ENCODE measurements at places on chromosomes 16 and 17.
A peak's percentile ranks its signal among the peaks of the same experiment; 100 is the strongest.

GRCh38 chr17:35895636-35896587 lies 15.8 kb upstream of the CCL5 start:
- DNase-seq = peak; percentile 85

DNA sequence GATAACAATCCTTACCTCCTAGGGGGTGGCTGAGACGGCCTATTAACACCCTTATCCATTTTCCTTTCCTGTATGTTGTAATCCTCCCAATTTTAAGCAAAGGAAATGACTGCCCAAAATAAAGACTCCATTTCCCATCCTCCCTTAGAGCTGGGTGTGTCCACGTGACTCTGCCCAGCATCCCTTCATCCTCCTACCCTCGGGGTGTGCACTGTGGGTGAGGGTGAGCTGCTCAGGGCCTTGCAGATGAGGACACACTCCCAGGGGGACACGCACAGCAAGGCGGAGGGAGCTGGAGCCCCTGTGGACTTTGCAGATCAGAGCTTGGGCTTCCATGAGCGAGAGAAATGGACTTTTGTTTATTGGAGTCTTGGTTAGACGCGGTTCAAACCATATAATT lies 186.8 kb downstream of the IRF8 start:
- no peak for DNase-seq

GRCh38 chr16:78900044-78900811 lies 700.3 kb downstream of the MAF start:
- DNase-seq = no peak

DNA sequence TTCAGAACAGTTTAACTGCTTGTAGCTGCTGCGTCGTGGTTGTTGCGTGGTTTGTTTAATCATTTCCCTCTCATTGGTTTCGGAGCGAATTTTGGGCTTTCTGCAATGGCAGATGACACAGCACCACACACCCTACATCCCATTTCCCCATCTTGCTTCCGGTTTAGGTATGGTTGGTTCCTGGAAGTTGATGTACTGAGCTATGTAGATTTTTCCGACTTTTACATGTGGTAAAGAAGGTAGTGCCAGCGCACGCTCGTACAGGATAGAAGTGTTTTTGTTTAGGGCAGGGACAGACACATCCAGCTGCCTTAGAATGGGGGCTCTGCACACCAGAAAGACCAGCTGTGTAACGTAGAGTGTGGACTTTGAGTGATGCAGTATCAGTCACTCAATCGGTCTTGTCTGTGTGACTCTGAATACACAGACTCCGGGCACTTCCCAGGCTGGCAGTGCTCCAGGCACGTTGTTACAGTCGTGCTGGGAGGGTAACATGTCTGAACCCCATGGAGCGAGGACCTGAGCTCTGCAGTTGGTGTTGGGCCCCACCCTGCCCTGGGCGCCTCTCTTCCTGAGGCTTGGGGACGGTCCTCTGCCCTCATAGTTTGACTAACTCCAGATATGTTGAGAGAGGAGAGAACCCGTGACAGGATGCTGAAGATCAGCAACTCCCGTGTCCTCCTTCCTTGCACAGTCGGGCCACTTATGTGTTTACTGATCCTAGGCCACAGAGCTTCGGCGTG lies 172.0 kb upstream of the CHMP6 start:
- no peak for DNase-seq

GRCh38 chr16:75264999-75265910 lies 13.8 kb upstream of the BCAR1 start:
- no peak for DNase-seq
